ENCODE measurements at places on chromosomes 3 and 15.

DNA sequence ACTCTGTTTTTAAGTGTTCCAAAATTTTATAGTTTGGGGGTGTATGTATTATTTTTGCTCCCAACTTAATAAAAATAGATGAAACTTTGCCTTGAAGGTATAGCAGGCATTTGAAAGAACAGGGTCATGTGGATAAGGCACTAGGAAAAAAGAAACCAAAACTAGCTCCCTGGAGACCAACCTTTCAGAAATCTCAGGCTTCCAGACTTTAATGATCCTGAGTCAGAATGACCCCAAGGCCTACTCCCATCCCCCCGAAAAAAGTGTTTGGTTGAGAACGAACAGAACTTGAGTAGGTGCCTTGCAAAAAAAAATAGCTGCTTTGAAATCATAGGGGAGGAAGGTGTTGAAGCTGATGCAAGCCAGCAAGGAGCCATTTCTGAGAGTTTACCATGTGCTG, 309.5 kb downstream of the THSD4 start:
- no peak for DNase-seq

DNA sequence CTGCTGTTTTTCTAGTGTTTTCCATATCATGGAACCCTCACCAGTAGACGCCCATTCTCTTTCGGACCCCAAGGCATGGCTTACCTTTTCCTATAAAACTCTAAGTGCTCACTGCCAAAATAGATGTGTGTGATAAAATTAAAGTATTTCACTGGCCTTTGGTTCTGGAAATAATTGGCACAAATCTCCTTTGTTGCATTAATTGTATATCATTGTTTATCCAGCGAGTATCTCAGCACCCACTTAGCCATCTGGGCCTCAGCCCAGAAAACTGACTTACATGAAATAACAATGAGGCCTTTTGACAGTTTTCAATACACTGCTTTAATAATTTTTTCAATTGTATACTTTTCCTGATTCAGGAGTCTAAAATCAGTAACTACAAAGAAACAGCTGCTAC, 105.1 kb downstream of the MECOM start:
- DNase-seq = no peak

GRCh38 chr15:78056714-78057269, 20.7 kb downstream of the TBC1D2B start:
- no peak for DNase-seq

DNA sequence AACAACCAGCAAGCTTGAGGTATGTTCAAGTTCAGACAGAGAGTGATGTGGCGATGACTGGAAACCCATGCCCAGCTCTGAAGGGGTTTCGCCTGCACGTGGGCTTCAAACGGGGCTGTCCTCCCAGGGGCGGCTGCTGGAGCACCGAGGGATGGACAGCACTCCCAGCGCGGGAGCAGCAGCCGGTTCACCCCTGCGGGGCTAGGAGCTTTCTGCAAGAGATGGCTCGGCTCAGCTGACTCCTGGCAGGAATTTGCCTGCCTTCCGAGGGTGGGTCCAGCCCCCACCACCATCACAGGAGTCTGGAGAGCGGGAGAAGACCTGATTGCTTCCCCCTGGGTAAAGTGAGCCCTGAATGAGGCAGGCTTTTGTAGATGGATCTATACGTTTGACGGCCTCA, 66.9 kb downstream of the ASB7 start:
- no peak for DNase-seq

DNA sequence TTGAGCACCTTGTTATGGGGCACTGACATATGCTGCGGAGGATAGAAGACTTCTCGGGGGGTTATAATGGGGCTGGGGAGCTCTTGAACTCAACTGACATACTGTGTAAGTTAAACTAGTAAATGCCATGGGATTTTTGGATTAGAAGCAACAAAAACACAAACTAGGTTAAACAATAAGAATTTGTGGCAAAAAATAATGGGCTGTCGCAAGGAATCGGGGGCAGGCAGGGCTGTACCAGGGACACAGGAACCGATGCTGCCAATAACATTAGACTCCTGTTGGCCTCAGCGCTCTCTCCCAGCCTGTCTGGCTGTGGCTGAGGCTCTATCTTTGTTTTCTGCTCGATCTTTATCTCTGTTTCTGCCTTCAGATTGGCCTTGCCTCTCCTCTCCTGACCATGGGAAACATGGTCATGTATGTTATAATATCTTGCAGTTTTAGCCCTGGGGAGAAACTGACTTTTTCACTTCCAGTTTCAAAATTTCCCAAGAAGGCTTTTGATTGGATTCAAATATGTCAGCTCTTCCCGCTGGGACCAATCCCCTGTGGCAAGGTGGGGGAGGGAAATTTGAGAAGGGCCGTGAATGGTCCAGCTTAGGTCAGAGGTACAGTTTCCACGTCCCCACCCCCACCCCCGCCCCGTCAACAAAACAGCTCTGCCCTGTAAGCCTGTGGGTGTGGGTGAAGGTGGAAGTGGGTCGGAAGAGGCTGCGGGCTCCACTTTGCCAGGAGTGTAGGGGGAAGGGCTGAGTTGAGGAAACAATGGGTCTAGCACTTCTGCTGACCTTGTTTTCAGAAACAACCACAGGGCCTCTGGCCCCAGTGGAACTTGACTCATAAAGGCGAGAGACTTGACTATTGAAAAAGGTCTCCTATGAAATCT, 161.1 kb upstream of the TBL1XR1 start:
- DNase-seq = peak; percentile 58

DNA sequence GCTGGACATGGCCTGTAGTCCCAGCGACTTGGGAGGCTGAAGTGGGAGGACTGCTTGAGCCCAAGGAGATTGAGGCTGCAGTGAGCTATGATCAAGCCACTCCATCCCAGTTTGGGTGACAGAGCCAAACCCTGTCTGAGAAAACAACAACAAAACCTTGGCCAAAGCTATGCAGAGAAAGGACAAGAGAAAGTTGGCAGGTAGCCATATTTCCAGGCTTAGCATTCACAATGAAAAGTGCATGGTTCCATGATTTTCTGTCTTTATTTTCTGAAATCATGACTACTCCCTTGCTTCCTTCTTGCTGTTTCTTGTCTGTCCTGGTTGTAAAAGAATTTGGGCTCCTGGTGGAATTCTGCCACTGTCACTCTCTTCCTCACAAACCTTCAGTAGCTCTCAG, 284.6 kb upstream of the C2CD4B start:
- DNase-seq = no peak

All from stimulated activated CD4-positive, alpha-beta T cell treated with anti-CD3 and anti-CD28 coated beads, Interleukin-12 subunit alpha, Interleukin-12 subunit beta, amount 100 ng/mL, for 48 hours (primary cell).